ENCODE measurements at places on chromosomes 3 and 15. TPM values are rescaled to one million over a fixed set of nuclear protein-coding genes. Genes with fewer than 3 reads are reported as not detected.

DNA sequence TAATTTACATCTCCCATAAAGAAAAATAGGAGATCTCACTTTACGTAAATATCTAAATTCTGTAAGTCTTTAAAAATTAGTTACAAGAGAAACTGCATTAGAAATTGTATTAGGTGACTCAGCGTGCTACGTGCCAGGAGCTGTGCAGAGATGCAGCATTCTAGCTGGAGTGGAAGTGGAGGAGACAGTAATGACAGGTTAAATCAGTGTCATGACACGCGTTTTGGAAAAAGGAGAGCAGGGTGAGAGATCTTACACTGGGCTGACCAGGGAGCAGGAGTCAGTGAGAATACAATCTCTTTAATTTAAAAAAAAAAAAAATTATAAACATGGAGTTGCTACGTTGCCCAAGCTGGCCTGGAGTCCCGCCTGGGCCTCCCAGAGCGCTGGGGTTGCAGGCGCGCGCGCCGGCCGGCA lies 635 bp downstream of the TUBGCP5 start:
- H3K4me1 ChIP-seq = peaks cover 18% of the 10 kb centered on the region
- H3K36me3 ChIP-seq = peaks cover 10% of the 10 kb centered on the region
- no peak for DNase-seq
- H3K27me3 ChIP-seq = no peaks in the 10 kb centered on the region
- H3K4me3 ChIP-seq = peak overlapping the region; percentile 81
- peak overlapping the region; percentile 92 for H3K27ac ChIP-seq

DNA sequence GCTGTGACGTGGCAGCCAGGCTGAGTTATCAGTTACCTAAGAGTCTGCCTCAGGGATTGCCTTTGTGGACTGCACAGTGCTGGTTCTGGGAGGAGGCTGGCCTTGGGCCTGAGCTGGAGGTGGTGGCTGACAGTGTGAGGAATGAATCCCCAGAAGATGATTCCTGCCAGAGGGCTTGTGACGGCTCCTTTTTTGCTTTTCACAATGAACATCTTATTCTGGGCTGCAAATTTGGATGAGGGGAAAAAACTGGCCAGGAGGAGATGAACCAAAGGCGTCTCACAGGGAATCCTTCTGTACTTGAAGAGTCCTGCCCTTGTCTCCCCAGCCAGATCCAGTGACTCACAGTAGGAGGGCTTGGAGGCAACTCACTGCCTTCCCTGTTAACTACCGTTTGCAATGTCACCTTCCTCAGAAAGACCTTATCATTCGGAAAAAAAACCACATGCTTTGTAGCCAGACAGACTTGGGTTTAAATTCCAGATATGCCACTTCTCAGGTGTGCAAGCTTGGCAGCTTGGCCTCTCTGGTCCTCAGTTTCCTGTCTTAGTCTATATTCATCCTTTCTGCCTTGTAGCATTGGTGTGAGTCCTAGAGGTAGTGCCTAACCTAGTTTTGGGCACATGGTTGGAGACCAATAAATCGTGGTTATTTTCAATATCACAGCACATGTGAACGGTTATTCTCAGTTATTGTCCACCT lies 19.1 kb downstream of the ST6GAL1 start:
- H3K27ac ChIP-seq = no peak overlapping the region
- H3K4me3 ChIP-seq = no peak overlapping the region
- no peaks in the 10 kb centered on the region for H3K27me3 ChIP-seq
- peaks cover 18% of the 10 kb centered on the region for H3K36me3 ChIP-seq

- H3K27ac ChIP-seq = no peak overlapping the region
- H3K4me3 ChIP-seq = no peak overlapping the region
- no peaks in the 10 kb centered on the region for H3K27me3 ChIP-seq
- H3K36me3 ChIP-seq = no peaks in the 10 kb centered on the region
- peaks cover 7% of the 10 kb centered on the region for H3K4me1 ChIP-seq
These were observed 80.6 kb upstream of the MITF start for GRCh38 chr3:69658514-69659140.

DPPA4 gene
- total RNA-seq = 0.22 TPM

- no peaks in the 10 kb centered on the region for H3K4me1 ChIP-seq
- no peak overlapping the region for H3K27ac ChIP-seq
- no peaks in the 10 kb centered on the region for H3K36me3 ChIP-seq
- DNase-seq = no peak
- no peaks in the 10 kb centered on the region for H3K27me3 ChIP-seq
These were observed 333.5 kb upstream of the EPHA6 start for GRCh38 chr3:96480881-96481280.

GRCh38 chr3:69385123-69385722 lies 665 bp downstream of the FRMD4B start:
- no peak for DNase-seq
- H3K27me3 ChIP-seq = peaks cover 2% of the 10 kb centered on the region
- peak overlapping the region; percentile 72 for H3K4me3 ChIP-seq
- H3K4me1 ChIP-seq = peaks cover 25% of the 10 kb centered on the region
- H3K27ac ChIP-seq = no peak overlapping the region

FBN1 gene
- total RNA-seq = 1,190 TPM

DNA sequence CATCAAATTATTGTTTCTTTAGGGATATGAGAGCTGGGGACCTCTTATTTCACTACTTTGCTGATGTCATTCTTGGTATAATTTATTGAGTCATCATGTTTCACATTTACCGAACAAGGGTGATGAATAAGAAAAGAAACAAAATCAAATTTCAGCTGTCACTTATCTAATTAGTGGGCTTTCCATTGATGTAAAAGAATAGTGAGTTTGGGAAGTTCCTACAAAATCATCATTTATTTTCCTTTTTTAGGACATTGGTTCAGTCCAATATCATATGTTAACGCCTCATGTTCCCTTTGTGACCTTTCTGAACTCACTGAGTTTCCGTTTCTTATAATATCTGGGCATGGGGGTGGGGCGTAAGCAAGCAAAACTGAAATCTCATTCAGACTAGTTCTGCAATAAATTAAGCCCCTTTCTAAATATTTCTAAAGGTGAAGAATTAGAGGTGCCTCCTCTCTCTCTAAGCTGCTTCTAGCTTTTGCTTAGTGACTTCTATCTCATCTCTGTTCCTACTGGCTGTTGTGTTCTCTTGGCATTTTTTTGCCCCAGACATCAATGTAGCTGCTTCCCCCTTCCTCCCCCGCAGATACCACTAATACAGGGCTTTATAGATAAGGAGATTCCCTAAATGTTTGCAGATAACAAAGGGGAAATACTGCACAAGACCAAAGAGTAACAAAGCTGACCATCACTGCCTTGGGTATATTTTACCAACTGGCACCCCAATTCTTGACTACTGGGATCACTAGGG lies 238.0 kb upstream of the CTNNB1 start:
- H3K27me3 ChIP-seq = no peaks in the 10 kb centered on the region
- no peaks in the 10 kb centered on the region for H3K4me1 ChIP-seq
- peaks cover 19% of the 10 kb centered on the region for H3K36me3 ChIP-seq
- DNase-seq = no peak
- H3K4me3 ChIP-seq = no peak overlapping the region

SNX22 gene
- 0.27 TPM for total RNA-seq

DNA sequence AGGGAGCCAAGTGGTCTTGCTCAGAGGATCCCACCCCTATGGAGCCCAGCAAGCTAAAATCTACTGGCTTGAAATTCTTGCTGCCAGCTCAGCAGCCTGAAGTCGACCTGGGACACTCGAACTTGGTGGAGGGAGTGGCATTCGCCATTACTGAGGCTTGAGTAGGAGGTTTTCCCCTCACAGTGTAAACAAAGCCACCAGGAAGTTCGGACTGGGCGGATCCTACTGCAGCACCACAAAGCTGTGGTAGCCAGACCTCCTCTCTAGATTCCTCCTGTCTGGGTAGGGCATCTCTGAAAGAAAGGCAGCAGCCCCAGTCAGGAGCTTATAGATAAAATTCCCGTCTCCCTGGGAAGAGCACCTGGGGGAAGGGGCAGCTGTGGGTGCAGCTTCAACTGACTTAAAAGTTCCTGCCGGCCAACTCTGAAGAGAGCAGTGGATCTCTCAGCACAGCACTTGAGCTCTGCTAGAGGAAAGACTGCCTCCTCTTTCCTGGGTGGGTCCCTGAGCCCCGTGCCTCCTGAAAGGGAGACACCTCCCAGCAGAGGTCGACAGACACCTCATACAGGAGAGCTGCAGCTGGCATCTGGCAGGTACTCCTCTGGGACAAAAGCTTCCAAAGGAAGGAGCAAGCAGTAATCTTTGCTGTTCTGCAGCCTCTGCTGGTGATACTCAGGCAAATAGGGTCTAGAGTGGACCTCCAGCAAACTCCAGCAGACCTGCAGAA lies 576.3 kb upstream of the NECTIN3 start:
- no peak overlapping the region for H3K4me3 ChIP-seq
- H3K4me1 ChIP-seq = no peaks in the 10 kb centered on the region
- no peaks in the 10 kb centered on the region for H3K27me3 ChIP-seq

DNA sequence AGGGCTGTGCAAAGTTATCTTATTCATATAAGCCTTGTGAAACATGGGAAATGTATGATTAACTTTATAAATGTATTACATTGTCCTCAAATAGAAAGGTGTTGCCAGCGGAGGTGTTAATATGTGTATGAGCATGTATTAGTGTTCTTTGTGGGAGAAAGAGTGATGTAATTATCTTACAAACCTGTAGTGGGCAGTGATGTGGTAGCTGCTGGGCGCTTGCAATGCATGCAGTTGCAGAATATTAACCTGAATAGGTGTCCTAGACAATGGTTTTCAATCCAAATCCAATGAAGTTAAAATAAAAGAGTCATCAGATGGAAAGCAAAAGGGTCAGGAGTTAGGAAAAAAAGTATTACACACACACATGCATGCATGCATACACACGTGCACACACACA lies 881.3 kb upstream of the CADM2 start:
- H3K27ac ChIP-seq = no peak overlapping the region
- H3K4me1 ChIP-seq = no peaks in the 10 kb centered on the region
- DNase-seq = no peak
- H3K4me3 ChIP-seq = no peak overlapping the region
- H3K27me3 ChIP-seq = no peaks in the 10 kb centered on the region
- H3K36me3 ChIP-seq = no peaks in the 10 kb centered on the region

ISLR2 gene
- total RNA-seq = 2.9 TPM

GRCh38 chr3:172369590-172370259 lies 78.5 kb downstream of the GHSR start:
- peaks cover 25% of the 10 kb centered on the region for H3K36me3 ChIP-seq
- H3K4me1 ChIP-seq = peaks cover 12% of the 10 kb centered on the region
- H3K27ac ChIP-seq = no peak overlapping the region
- no peak overlapping the region for H3K4me3 ChIP-seq
- no peak for DNase-seq
- H3K27me3 ChIP-seq = no peaks in the 10 kb centered on the region

GRCh38 chr3:128242818-128243601 lies 89.7 kb downstream of the EEFSEC start:
- DNase-seq = no peak
- no peaks in the 10 kb centered on the region for H3K27me3 ChIP-seq
- H3K4me3 ChIP-seq = no peak overlapping the region
- H3K36me3 ChIP-seq = peaks cover 13% of the 10 kb centered on the region

PLXND1 gene
- total RNA-seq = 284 TPM

GRCh38 chr3:30356866-30357753 lies 249.3 kb upstream of the TGFBR2 start:
- no peak for DNase-seq
- H3K27me3 ChIP-seq = no peaks in the 10 kb centered on the region
- no peak overlapping the region for H3K4me3 ChIP-seq
- H3K27ac ChIP-seq = no peak overlapping the region
- H3K4me1 ChIP-seq = peaks cover 31% of the 10 kb centered on the region
- no peaks in the 10 kb centered on the region for H3K36me3 ChIP-seq

GP9 gene
- total RNA-seq = not detected

DNA sequence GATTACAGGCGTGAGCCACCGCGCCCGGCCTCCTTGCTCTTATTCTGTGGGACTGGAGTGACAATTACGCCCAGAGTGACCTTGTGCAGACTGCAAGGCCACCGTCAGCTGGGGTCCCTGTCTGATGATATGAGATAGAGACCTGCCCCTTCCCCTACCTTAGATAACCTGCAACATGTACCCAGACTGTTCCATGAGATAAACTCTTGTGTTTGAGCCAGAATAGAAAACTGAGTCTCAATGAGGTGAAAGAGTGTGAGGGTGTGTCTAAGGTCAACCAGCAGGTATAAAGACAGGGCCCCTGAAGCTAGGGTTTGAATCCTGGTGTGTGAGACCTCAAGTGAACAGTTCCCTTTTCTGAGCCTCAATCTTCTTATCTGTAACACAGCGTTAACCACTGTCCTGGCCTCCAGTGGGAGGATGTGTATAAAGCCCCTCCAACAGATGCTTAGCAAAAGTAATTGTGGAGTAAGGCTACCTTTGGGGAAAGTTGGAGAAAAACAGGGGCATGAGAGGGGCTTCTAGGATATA lies 6.0 kb downstream of the TADA3 start:
- no peaks in the 10 kb centered on the region for H3K27me3 ChIP-seq
- no peak for DNase-seq
- peaks cover 27% of the 10 kb centered on the region for H3K4me1 ChIP-seq
- peak overlapping the region; percentile 24 for H3K27ac ChIP-seq
- no peak overlapping the region for H3K4me3 ChIP-seq

DNA sequence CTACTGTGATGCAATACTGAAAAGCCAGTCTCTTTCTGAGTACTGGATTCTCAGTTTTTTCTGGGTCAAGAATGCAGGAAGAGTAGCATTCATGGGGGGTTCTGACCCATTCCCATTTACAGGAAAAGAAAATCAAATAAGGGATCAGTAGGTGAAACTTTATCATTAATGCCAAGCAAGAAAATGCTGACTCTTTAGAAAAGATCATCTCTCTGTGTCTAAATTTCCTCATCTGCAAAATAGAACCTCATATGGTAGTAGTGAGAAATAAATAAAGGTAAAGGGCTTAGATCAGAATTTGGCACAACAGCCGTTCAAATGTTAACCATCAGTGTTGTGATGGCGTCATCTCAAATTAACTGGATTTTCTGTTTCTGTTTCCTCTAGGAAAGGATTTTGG lies 807.6 kb upstream of the LMCD1 start:
- H3K27ac ChIP-seq = no peak overlapping the region
- no peaks in the 10 kb centered on the region for H3K4me1 ChIP-seq
- no peak overlapping the region for H3K4me3 ChIP-seq
- H3K27me3 ChIP-seq = peaks cover 14% of the 10 kb centered on the region
- DNase-seq = no peak

DNA sequence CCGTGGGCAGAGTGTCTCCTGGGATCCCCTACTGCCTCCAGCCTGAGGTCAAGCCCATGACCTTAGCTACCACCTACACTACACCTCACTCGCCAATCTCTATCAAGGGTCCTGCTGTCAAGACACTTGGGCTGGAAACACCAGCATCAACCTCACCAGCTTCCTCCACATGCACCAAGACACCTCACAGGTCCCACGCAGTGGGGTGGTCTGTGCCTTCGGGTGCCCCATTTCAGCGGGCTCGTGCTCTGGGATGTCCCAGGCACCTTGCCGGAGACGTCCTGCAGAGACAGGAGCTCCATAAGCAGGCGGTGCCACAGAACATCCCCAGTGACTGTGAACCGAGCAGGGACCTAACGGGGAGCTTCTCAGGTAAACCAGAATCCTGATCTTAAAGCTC lies 20.0 kb downstream of the CYFIP1 start:
- peak overlapping the region; percentile 70 for H3K27ac ChIP-seq
- no peak overlapping the region for H3K4me3 ChIP-seq
- no peaks in the 10 kb centered on the region for H3K36me3 ChIP-seq
- H3K4me1 ChIP-seq = peaks cover 66% of the 10 kb centered on the region
- H3K27me3 ChIP-seq = no peaks in the 10 kb centered on the region
- no peak for DNase-seq
